GM23248 (cell line): ENCODE measurements at places on chromosomes 2 and 18. TPM values are rescaled to one million over a fixed set of nuclear protein-coding genes. Genes with fewer than 3 reads are reported as not detected.

Gene OSR1
- 9.1 and 16.9 TPM in 2 replicates for total RNA-seq

Gene SPATA3
- total RNA-seq: not detected in 2 replicates

Gene C2orf81
- 1.6 and 3.5 TPM in 2 replicates for total RNA-seq

Gene C18orf54
- 2.8 TPM in 2 replicates for total RNA-seq

DNA sequence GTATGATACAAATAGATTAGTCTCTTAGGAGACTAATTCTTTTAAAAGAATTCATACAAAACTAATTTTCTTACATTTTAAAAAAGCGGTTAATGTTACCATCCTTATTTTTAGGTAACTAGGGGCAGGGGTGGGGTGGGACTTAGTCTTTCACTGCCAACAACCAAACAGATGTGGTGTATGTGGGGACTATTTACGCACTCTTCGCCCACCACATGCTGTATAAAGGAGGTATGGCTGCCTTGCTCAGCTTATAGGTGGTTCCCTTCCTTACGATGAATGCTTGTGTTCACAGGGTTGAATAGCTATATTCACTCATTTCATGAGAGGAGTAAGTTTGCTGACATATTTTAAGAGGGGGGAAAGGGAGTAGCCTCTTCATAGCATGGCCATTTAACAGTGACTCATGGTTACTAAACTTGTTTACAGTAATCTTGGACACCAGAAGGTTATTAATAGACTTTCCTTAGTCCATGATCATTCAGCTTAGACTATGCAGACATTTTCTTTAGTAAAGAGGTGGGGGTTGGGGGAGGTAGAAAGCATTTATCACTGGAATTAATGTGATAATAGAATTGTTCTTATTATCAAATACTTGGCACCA, 61.8 kb downstream of the CAB39 start:
- H3K4me1 ChIP-seq: peaks cover 52% of the 10 kb centered on the region
- H3K4me3 ChIP-seq: peak overlapping the region; percentile 45
- H3K36me3 ChIP-seq: peaks cover 7% of the 10 kb centered on the region; the same call in 1 of the 2 replicates
- DNase-seq: peak; percentile 93
- H3K27me3 ChIP-seq: no peaks in the 10 kb centered on the region
- H3K27ac ChIP-seq: peak overlapping the region; percentile 97

DNA sequence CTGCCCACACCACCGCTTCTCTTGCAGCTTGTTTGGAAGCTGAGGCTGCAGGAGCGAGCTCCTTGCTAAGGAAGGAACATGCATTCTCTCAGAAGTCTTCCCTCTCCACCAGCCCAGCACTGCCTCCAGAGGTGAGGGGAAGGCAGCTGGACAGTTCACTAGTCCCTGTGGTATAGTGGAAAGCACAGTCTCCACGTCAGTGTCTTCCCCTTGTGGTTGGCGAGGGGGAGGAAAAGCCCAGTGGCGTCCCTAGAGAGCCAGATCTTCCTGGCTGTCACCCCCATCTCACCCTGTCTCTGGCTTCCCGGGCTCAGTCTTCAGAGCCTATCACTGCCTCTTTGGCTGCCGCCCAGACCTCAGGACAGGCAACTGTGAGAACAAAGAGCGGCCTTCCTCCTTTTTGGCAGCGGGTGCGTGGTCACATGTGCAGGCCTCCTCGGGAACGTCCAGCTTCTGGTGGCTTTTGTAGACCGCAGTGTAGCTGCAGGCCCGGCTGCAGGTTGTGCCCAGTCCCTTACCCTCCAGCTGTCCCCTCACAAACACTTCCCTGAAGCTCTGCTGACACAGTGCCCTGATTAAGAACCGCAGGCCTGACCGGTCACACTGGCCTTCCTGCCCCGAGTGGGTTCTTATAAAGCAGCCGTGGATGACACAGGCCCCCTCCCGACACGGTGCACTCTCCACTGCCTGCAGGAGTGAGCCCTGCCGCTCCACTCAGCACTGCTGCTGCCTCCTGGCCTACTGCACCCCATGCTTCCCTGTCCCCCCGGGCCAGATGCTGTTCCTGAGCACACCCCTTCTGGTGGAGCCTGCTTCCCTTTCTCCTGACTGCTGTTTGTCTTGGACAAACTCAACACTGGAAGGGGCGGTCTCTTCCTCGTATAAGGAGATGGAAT, 90.9 kb downstream of the RNF144A start:
- no peak overlapping the region for H3K27ac ChIP-seq
- H3K4me1 ChIP-seq: peaks cover 33% of the 10 kb centered on the region
- H3K36me3 ChIP-seq: no peaks in the 10 kb centered on the region

- no peaks in the 10 kb centered on the region for H3K36me3 ChIP-seq
- H3K4me1 ChIP-seq: peaks cover 3% of the 10 kb centered on the region; the same call in 1 of the 2 replicates
- H3K27ac ChIP-seq: no peak overlapping the region
Observed at GRCh38 chr18:24395049-24395795, 2.4 kb downstream of the OSBPL1A start.

DNA sequence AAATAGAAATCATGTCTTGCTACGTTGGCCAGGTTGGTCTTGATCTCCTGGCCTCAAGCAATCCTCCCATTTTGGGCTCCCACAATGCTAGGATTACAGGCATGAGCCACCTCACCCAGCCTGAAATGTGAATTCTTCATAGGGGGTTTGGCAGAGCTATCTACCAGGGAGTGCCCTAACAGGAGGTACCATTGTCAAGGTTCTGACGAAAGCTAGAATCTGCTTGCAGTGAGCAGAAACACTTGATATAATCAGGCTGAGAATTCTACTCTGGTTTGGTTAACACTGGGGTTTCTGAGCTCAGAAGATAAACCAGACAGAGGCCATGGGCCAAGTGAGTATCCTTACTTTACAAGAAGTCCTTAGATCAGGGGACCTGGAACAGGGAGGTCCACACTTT, 7.2 kb upstream of the LAMA3 start:
- DNase-seq: no peak
- H3K27me3 ChIP-seq: no peaks in the 10 kb centered on the region
- H3K27ac ChIP-seq: no peak overlapping the region

DNA sequence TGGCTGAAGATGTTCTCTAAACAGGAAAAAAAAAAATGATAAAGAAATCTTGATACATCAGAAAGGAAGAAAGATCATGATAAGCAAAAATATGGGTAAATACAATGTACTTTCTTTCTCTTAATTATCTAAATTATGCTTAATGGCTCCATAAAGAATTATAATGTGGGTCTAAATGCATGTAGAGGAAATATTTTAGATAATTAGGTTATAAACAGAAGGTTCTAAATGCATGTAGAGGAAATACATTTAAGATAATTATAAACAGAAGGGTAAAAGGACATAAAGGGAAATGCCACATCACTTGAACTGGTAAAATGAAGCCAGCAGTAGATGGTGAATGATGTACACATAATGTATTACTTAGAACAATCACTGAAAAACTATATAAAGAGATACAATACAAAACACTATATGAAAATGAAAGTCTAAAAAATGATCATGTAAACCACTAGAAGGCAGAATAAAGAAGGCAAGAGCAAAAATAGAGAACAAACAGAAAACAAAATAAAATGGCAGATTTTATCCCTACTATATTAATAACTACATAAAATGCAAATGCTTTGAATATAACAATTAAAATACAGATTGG, 308.4 kb upstream of the CDH2 start:
- H3K4me1 ChIP-seq: no peaks in the 10 kb centered on the region
- no peaks in the 10 kb centered on the region for H3K36me3 ChIP-seq
- H3K27ac ChIP-seq: no peak overlapping the region
- no peak overlapping the region for H3K4me3 ChIP-seq

GRCh38 chr18:59876310-59876626, 23.5 kb upstream of the PMAIP1 start:
- H3K27me3 ChIP-seq: no peaks in the 10 kb centered on the region
- H3K4me1 ChIP-seq: peaks cover 11% of the 10 kb centered on the region
- no peak for DNase-seq
- H3K4me3 ChIP-seq: no peak overlapping the region
- H3K27ac ChIP-seq: no peak overlapping the region
